ENCODE measurements at places on chromosomes 5 and 9. TPM values are rescaled to one million over a fixed set of nuclear protein-coding genes. Genes with fewer than 3 reads are reported as not detected.

- DNase-seq = no peak
Observed at GRCh38 chr9:129999141-129999510, 43.9 kb downstream of the FNBP1 start.

Gene WNK2
- total RNA-seq = 39.5 TPM

Gene OR13J1
- not detected for total RNA-seq

Gene ADGRD2
- not detected for total RNA-seq

GRCh38 chr5:41716382-41716781, 153.8 kb downstream of the OXCT1 start:
- no peak for DNase-seq

DNA sequence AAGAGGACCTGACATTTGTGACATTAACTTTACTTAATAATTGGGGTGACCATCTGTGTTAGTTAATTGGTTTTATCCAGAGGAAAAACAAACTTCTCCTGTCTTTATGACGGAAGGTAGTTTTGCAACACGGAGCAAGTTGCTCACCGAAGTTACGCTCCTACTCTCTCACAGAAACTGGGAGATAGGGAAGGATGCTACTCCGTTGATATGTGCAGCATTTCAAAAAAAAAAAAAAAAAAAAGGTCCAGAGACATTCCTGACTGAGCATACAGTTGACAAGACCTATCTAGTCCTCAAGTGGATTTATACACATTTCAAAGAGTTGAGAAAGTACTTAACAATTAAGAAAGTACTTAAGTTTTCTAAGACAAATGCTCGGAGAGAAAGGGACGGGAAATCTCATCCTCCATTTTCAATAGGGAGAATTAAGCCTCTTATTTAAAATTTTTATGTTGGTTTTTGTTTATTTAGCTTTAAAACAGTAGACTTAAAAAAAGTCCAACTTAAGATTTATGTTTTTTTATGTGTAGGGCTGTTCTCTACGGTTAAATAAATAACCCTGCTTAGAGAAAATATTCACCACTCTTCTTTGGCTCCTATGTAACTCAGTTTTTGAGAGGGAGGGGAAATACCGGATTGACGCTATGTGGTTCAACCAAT, 455 bp upstream of the FER start:
- no peak for DNase-seq

DNA sequence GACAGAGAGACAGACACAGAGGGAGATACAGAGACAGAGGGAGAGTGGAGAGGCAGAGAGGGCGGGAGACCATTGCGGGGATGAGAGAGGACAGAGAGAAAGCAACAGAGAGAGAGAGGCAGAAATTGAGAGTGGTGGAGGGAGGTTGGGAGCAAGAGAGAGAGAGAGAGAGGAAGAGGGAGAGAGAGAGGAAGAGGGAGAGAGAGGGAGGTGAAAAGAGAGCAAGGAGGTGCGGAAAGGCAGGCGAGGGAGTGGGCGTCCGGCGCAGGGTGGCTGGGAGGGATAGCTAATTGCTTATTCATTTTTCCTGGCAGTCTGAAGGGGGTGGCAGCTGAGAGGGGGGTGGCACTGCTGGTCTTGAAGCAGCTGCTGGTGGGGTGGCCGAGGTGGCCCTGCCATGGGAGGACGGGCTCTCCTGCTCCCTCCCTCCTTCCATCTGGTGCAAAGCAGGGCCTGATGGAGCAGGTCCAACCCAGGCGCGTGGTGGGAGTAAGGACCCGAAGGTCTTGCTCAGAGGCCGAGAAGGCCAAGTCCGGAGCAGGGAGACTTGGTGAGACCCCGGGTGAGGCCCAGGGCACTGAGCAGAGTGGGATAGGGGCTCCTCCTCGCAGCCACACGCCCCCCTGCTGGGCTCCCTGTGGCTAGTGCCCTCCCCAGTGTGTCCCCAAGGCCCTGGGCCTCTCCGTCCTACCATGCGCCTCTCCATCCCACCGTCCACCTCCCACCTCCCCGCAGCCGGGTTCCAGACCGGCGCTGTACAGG, 25.3 kb upstream of the RNU6ATAC start:
- DNase-seq = peak; percentile 72

DNA sequence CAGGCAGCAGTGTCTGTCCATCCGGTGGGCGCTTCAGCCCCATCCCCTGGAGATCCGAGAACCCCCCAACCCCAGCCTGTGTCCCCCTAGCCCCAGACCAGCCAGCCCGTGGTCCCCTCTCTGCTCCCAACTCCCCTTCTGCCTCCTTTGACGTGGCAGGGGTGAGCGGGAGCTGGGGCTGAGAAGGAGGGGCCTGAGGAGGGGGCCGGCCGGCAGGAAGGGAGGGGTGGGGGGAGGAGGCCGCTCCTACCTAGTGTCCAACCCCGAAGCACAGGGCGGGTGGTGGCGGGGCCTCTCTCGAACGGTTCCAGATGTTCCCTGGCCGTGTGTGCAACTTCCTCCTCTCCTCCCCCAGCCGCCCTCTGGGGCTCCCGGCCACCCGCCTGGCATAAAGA, 31.0 kb downstream of the GOLGA2 start:
- peak; percentile 95 for DNase-seq

Gene GPR151
- total RNA-seq = not detected

DNA sequence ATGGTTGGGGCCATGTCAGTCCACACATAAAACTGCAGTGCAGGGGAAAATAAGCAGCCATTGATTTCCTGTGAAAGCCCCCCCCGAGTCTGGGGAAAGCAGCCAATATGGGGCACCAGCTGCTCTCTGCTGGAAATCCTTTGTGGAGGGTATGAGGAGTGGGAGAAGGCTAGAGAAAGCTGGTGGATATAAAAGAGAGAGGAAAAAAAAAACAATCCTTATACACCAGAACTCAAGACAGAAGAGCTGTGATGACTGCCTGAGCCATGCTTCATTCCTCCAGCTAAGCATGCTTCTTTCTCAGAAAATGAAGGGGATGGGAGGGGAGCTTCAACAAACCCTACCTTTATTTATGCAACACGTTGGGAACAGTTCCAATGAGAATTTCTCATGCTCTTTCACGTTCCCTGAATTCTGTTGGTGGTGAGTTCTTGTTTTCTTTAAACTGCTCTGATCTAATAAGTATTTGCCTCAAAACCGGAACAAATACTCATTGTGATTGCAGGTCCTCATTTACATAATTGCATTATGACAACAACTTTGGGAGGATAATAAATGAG, 688.0 kb upstream of the SEMA6A start:
- no peak for DNase-seq

DNA sequence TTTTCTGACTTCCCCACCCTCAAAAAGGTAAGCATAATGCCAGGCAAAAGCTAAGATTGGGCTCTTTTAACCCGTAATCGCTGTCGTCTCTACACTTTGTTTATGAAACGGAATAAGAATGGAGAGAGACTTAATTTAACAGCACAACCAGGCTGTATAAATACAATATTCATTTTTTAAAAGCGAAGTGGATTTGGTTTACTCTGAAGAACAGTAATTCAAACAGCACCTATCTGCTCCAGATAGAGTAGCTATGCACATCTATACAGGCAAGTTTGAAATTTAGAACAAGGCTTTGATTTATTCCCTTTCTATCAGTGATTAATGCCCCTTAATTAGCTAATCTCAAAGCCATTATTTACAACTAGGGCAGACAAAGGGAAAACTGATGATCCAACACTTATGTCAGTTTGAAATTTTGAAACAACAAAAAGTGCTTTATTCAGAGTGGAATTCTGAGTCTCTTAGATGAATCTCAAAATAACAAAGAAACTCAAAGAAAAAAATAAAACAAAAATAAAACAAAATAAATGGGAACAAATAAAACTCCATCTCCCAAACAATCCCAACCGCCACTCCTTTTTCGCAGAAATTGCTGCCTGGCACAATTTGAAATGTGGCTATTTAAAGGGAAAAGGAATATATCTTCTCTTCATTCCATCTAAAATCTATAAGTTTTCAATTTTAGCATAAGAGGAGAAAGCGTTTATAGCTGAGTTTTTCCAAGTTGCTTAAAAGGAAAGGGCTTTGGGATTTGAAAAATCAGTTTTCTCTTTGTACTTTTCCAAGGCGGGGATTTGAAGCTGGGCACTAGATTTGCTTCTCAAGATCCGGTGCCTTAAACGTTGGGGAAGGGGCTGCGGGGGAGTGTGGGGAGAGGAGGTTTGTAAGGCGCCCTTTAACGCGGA, 298.6 kb downstream of the PARP8 start:
- DNase-seq = no peak

Gene CLINT1
- 59.4 TPM for total RNA-seq

Gene DMRT3
- total RNA-seq = not detected

GRCh38 chr5:31377274-31377946, 154.5 kb downstream of the DROSHA start:
- DNase-seq = no peak

Gene CDHR2
- total RNA-seq = 0.14 TPM

DNA sequence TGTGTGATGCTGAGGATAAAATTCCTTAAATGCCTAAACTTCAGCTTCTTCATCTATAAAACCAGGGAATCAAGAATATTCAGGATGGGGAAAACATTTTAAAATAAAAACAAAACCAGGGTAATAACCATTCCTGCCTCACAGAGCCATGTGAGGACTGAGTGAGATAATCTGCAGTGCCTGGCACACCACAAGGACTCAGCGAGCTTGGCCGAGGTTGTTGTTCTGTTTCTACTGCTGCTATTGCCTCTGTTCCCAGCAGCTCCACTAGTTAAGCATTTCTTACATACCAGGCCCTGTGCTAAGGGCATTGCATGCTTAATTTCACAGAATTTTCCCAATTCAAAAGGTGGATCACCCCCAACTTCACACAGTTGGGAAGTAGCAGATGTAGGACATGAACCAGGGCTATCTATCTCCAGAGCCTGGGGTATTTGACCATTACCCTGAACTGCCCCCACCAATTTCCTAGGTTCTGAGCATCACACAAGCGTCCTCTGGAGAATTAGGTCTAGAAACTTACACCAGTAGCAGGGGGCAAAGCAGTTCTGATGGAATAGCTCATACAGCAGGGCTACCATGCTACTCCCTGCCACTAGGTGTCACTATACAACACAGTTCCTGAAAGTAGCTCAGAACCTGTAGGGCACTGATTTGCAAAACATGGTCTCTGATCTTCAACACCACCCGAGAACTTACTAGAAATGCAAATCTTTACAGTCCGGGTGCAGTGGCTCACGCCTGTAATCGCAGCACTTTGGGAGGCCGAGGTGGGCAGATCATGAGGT, 74.3 kb downstream of the LRSAM1 start:
- no peak for DNase-seq

Gene SLC34A1
- total RNA-seq = not detected

DNA sequence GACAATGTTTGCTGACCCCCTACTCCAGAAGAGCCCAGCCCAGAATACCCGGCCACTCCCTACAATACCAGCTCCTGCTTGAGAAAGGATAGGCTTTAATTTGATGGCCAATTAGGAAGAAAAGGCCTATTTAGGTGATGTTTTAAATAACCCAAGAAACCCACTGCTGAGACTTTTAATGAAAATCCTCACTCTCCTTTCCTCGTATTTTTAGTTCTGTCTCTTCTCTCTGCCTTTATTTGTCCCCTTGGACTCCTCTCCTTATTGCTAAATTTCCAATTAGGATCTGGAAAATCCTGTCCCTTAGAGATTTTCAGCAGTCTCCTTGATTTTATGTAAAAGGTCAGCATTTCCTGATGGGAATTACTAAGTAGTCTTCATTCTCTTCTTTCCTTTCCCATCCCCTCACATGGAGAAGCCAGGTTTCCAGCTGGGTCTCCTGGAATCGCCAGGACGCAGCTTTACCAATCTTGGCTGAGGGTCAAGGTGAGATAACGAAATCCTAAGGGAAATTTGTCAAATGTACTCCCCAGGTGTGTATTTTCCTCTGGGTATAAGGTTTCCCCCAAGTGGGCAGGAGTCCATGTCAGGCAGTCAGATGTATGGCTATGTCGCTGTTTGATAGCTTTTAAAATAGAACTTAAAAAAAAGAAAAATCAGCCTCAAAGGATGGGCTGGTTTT, 11.7 kb downstream of the STC2 start:
- no peak for DNase-seq

DNA sequence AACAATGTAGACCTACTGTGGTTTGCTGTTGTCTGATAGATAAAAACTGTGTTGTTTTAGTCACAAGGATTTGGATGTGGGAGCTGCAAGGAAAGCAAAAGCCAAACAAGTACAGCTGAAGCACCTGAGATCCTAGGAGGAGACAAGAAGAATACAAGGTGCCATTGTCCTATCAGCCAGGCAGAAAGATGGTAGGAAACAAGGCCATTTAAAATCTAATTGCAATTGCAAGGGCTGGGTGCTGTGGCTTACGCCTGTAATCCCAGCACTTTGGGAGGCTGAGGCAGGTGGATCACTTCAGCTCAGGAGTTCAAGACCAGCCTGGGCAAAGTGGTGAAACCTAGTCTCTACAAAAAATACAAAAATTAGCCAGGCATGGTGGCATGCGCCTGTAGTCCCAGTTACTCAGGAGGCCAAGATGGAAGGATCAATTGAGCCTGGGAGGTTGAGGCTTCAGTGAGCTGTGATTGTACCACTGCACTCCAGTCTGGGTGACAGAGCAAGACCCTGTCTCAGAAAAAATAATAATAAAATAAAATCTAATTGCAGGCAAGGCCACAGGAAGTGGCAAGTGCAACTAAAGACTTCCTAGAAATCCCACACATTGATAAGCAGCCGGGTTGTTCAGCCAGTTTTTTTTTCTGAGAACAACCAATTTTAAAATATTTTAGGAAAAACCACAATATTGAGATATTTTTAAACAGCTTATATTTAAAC, 22.6 kb downstream of the DOCK8 start:
- no peak for DNase-seq
